ENCODE measurements at places on chromosomes 7 and 10.
A peak's percentile ranks its signal among the peaks of the same experiment; 100 is the strongest.

GRCh38 chr10:120385992-120386391 is 71.0 kb upstream of the PLPP4 start:
- no peak for DNase-seq

- DNase-seq = no peak
Observed at GRCh38 chr7:82167558-82168314, 275.8 kb downstream of the CACNA2D1 start.

DNA sequence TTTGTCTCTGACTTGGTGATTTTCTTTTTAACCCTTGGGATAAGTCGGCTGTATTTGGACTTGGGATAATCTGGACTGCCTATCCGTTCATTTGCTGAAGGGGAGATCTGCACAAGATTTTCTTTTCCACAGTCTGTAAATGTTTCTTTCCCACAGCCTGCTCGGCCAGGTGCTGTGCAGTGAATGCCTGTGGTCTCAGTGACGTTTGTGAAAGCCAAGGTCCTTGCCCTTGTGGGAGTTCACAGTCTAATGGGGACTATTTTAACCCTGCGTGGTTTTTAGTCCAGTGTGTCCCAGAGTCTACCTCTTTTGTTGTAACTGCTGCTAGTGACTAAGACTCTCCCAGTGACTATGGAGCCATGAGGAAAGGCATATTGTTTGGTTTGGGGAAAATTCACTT is 8.9 kb downstream of the PNLIP start:
- no peak for DNase-seq

DNA sequence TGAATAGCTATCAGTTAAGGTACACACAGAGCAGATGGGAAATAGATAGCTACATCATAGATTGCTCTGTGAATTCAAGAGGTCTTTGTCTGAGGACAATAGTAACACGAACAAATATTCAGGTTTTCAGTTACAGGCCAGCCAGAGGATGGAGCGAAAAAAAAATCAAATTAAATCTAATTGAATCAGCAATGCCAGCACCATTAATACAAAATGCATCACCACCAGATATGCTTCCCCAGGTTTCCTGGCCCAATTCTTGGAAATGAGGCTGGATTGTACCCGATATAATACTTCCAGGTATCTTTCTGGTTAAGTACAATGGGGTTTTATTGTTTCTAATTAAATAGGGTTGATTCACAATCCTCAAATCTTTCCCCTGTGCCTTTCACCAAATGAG is 975.8 kb upstream of the AUTS2 start:
- no peak for DNase-seq

DNA sequence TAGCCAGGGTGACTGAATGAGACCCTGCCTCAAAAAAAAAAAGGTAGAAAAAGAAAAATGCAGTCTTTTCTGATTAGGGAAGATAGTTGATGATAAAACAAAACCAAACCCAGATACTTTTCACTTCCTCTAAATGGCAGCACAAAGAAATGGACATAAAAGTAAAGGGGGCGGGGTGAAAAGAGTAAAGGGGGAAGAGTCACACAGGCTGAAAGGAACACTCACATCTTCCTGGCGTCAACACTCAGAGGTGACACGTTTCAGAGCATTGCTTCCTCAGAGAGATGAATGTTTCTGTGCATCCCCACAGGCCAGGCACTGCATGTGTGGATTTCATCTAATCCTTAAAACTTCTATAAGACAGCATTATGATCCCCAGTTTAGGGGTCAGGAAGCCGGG is 81.2 kb downstream of the HIPK2 start:
- peak; percentile 78 for DNase-seq

DNA sequence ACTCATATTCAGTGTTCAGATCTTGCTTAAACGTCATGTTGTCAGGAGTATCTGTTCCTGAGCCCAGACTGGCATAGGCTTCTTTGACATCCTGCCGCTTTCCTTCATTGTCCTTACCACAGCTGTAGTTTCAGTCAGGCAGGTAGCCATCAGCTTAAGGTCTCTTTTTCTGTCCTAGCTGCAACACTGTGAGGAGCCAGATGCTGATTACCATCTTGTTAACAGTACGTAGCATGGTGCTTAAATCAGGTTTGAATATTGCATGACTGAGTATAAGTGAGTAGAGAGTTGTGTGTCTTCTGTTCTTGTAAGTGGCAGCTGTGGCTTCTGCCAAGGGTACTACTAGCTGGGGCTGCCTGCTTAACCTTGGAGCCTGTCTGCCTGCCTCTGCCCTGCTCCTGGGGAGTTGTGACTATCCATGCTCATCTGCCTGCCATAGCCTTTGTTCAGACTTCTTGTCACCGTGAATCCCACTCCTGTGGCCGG is 92.6 kb downstream of the MAPK8 start:
- DNase-seq = no peak

- no peak for DNase-seq
Observed at GRCh38 chr10:118944959-118945633, 84.4 kb upstream of the NANOS1 start.

- DNase-seq = peak; percentile 77
Observed at GRCh38 chr10:8242295-8242872, 187.9 kb downstream of the GATA3 start.

DNA sequence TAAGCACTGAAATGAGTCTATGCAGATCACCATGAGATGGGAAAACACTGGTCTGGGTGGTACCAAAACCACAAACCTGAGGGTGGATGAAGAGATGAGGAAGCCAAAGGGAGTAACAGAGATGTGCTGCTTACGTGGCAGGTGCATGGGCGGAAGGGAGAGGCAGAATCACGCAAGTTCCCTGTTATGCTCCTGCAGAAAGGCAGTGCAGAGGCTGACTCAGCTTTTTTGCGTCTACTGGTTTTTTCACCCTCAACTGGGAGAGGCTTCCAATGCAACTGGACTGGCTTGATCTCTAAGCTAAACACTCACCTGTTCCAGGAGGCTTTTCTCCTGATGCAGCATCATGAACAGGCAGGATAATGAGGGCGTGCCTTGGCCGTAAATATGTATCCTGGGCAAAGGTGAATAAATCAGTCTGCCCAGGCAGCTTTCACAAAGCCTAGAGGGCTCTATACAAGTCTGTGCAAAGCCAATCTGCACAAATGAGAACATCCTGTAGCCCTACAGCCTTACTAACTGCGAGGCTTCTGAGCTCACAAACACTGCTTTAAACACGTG is 95.4 kb upstream of the AFAP1L2 start:
- DNase-seq = peak; percentile 95

DNA sequence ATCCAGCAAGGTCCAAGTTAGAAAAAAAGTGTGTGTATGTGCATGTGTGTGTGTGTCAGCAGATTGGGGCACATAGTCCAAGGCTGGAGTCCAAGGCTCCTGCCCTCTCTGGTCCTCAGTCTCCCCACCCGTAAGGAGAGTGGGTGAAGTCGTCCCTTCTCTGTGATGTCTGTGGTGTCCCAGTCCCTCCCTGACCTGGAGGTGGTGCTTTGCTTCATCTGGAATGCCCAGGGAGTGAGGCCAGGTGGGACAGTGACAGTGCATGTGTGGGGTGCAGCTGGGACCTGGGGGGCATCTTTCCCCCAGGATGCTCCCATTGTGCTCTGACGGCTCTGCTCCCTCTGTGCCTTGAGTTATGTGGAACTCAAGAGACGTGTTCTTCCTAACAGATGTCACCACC is 18.0 kb downstream of the AQP1 start:
- no peak for DNase-seq

DNA sequence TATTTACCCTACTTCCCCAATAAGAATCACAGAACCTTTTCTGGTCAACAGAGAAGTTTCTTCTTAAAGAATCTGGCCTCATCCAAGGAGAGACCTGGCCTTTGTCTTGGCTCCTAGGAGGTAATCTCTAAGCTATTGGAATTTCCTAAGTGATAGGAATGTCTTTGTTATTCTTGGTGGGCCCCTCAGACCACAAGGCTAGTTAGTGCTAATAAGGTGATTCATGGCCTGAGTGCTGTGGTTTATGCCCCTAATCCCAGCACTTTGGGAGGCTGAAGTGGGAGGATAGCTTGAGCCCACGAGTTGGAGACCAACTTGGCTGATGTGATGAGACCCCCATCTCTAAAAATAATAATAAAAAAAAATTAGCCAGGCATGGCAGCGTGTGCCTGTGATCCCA is 60.0 kb upstream of the CYP2C18 start:
- DNase-seq = no peak

DNA sequence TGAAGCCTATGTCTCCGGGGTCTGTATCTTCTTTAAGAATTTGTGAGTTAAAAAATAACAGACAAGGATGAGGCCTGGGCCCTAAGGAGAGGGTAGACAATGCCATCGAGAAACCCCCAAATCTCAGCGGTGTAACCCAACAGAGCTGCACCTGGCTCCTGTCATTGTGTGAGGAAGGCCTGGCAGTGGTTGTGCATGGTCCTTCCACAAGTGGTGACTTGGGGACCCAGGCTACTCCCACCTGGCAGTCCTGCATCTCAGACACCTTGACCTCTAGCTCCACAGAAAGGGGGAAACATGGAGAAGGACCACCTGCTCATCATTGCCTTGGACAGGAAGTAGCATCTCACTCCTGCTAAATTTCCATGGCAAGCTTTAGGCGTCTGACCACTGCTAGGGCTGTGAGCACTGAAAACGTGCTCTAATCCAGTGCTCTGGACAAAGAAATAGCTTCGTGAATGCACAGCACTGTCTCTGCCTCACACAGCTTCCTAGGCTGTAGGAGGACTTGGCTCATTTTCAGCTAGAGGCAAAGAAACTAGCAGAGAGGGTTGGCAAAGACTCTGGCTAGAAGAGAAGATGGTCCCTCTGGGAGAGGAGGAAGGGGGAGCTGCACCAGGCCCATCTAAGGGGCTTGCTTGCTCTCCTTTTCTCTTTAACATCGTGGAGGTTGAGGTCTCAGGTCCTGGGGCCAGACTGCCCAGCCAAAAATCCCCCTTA is 273.9 kb upstream of the ZMIZ1 start:
- no peak for DNase-seq

GRCh38 chr7:24508316-24508715 is 64.9 kb upstream of the PALS2 start:
- no peak for DNase-seq

- no peak for DNase-seq
Observed at GRCh38 chr7:115827305-115828045, 203.1 kb downstream of the TFEC start.

- DNase-seq = no peak
Observed at GRCh38 chr7:5615190-5616070, 166.0 kb downstream of the RNF216 start.

DNA sequence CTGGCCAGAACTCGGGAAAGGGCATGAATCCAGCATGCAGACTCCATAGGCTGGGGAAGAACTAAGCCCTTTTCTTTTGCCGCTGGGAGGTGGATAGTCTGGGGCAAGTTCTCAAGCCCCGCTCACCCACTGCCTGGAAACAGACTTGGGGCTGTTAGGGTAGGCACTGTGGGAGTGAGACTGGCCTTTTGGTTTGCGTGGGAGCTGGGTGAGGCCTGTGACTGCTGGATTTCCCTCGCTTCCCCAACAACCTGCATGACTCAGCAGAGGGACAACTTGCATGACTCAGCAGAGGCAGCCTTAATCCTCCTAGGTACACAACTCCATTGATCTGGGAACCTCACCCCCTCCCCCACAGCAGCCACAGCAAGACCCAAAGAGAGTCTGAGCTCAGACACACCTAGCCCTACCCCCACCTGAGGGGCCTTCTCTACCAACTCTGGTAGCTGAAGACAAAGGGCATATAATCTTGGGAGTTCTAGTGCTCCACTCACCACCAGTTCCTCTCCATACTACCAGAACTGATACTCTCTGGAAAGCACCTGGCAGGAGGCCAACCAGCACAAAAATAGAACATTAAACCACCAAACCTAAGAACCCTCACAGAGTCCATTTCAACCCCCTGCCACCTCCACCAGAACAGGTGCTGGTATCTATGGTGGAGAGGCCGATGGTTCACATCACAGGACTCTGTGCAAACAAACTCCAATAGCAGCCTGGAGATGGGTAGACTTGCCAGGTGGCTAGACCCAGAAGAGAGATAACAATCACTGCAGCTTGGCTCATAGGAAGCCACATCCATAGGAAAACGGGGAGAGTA is 81.4 kb upstream of the LAMB4 start:
- peak; percentile 28 for DNase-seq

- DNase-seq = no peak
Observed at GRCh38 chr10:51046654-51047053, 27.6 kb upstream of the PRKG1 start.

DNA sequence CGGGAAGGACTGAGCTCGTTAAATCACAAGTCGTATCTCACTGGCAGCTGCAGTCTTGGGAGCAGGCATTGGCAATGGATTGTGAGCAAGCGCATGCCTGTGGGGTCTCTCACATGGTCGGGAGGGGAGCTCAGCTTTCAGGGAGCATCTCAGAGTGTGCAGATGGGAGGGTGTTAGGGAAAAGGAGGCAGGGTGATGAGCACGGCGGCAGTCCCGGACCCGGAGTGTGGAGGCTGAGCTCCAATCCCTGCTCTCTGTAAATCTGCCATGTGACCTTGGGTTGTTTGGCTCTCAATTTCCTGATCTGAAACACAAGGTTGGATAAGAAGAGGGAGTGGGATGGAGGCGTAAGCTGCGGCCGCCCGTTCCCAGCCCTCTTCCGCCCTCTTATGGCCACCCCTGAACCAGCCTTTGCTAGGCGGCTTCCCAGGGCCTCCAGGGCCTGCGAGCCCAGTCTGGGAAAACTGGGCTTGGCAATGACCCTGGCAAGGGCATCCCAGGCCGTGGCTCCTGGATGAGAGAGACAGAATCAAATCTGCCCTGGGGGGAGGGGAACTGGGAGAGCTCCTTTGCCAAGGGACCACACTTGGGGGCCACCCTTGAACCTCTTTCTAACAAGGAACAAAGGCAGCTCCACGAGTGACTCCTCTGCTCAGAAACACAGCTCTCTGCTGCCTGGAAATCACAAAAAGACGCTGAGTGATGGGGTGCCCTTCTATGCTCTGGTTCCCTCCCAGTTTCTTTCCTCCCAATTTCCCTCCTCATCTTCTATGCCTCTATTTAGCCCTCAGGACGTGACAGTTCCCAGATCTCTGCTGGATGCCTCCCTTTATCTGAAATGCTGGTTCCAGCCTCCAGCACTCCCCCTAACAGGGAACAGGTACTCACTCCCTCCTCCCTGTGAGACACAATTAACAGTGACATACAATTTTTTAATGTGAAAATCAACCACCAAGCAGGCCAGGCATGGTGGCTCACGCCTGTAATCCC is 41.7 kb upstream of the LOXL4 start:
- DNase-seq = peak; percentile 38

- DNase-seq = peak; percentile 24
Observed at GRCh38 chr10:23096802-23097549, 1.6 kb downstream of the MSRB2 start.

DNA sequence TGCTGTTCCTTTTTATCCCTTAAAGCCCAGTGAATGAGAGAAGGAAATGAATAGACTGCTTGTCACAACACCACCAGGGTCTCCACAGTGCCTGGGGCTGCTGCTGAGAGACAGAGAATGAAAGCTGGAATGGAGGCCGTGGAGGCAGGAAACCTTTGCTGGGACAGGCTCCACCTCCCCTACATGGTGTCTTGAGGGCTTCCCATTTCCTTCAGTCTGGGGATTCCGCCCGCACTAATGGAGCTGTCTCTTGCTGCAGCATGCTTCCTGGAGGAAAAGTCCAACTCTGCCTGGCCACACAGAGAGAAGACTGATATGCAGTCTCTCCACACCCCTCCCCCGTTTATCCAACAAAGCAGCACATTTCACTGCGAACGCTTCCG is 54.5 kb downstream of the LRRC4 start:
- no peak for DNase-seq

GRCh38 chr7:26515314-26515842 is 223.7 kb downstream of the SNX10 start:
- DNase-seq = no peak

GRCh38 chr7:87317691-87318245 is 27.7 kb upstream of the CROT start:
- no peak for DNase-seq

- no peak for DNase-seq
Observed at GRCh38 chr10:4846775-4847174, 20.8 kb downstream of the AKR1E2 start.
